Dermis blood vessel endothelial cell (primary cell): ENCODE measurements at places on chromosomes 6 and 20.
A peak's percentile ranks its signal among the peaks of the same experiment; 100 is the strongest.

DNA sequence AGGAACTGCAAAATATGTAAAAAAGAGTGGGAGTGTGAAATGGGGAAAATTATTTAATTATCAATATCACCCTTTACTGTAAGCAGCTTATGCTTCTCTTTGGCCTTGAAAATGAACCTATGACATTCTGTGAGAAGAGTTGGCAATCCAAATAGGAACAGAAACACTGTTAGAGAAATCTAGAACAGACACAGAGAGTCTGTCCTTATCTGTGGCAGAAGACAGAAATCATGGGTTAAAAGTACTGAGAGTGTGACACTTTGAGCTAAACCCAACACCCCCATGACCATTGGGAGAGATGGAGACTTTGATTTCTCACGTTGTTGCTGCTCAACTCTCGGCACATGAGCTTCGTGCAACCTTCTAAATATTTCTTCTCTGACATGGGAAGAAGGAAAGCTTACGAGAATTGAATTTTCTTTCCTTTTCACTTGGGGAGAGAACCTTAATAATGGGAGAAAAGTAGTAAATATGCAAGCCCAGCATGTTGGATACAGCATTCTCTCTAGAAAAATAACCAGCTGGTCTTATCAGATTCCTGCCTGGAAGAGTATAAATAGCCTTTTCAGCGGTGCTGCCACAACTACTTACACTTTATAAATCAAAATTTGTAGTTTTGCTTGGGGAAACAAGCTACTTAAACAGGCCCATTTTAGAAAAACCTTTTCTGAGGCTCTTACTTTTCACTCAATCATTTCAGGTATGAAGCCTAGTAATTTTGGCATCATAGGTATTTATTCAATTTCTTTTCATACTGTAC lies 49.4 kb upstream of the NOX3 start:
- no peak for DNase-seq

- DNase-seq: no peak
These were observed 164.5 kb downstream of the UNC5CL start for GRCh38 chr6:40874495-40874894.

- no peak for DNase-seq
These were observed 47.5 kb downstream of the EYA4 start for GRCh38 chr6:133288662-133289061.

DNA sequence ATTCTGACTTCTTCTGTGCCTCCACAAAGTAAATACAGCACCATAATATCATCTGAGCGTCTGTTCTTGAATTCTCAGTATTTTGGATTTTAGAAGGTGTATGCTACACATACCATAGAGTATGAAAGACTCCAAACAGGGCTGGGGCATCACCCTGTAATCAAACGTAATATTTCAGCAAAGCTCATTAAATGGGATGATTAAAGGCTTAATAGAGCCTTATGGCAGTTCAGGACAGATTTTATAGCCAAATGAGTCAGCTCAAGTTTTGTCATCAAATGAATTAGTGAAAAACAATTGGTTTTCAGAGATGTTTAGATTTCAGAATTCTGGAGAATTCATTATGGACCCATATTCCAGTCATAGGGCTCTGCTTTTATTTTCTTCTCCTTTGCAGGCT lies 68.9 kb downstream of the TULP4 start:
- DNase-seq: no peak

GRCh38 chr6:110357664-110358552 lies at the start of gene METTL24:
METTL24 (minus strand) TSS chr6:110358349; CDS start chr6:110358272, 77 bp downstream.
- peak; percentile 5 for DNase-seq

- DNase-seq: no peak
These were observed 401 bp upstream of the PHF3 start for GRCh38 chr6:63635215-63635587.

DNA sequence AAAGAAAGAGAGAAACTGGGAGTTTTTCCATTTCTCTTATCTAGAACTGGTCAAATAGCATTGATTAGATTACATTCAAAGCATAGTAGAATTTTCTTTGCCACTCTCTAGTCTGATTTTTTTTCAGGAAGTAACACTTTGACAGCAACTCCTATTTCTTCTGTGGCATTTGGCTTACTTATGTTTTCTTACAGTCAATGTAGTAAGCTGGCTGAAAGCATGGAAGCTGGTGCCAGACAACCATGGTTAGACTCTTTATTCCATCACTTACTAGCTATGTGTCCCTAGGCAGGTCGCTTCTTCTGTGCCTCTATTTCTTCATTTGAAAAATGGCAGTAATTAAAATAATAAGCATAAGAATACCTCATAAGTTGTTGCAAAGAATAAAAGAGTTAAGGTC lies 54.2 kb upstream of the OPRM1 start:
- DNase-seq: no peak
